NCI-H187 treated with DMSO at 0.1 percent for 48 hours (cell line): ENCODE measurements at places on chromosomes 2 and 18.

DNA sequence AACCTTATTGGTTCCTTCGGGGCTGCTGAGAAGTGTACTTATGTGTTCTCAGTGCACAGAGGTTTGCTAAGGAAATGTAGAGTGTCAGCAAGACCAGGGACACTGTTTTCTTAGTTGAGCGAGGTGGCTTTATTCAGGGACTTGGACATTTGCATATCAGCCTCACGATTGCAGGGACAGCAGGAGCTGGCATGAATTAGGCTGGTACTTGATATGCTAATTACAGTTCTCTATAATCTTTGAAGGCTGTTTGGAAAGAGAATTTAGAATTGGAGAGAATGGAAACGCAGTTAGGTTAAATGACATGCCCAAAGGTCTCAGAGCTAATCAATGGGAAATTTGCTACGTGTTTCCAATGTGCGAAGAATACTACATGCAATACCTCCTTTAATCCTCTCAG lies 18.7 kb upstream of the MTCL1 start:
- no peak for DNase-seq

DNA sequence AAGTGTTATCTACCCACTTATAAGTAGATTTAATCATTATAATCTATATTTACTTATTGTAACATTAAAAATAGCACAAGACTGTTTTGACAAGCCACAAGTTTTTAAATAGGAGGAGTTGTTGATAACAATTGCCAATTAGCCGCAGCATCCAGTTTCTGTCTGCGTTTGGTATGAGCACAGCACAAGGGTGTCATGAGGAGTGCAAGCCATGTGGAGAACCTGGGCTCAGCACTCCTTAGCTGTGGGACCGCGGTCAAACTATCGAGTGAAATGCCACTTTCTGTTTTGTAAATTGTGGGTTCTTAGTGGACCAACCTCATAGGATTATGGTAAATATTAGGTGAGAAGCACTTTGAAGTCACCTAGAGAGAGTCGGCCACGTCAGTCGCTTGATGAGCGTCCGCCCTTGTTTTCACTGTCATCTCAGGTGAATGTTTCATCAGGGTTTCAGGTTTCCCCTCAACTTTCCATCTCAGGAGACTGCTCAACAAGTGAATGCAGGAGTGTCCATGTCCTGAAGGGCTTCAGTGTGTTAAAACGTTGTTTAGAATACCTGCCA lies 294.5 kb downstream of the ZNF407 start:
- DNase-seq, result no peak

GRCh38 chr2:112085916-112086669 lies 31.0 kb downstream of the TMEM87B start:
- DNase-seq, result no peak

GRCh38 chr2:190707726-190708125 lies 58.8 kb downstream of the NAB1 start:
- no peak for DNase-seq

- no peak for DNase-seq
These were observed 22.3 kb downstream of the RNF125 start for GRCh38 chr18:32040936-32041335.

- DNase-seq, result no peak
These were observed 138.0 kb downstream of the AGPS start for GRCh38 chr2:177530561-177530960.

- no peak for DNase-seq
These were observed 74.6 kb upstream of the DOK6 start for GRCh38 chr18:69326094-69326493.

- DNase-seq, result no peak
These were observed 21.6 kb upstream of the TTC39C start for GRCh38 chr18:23992941-23993280.

DNA sequence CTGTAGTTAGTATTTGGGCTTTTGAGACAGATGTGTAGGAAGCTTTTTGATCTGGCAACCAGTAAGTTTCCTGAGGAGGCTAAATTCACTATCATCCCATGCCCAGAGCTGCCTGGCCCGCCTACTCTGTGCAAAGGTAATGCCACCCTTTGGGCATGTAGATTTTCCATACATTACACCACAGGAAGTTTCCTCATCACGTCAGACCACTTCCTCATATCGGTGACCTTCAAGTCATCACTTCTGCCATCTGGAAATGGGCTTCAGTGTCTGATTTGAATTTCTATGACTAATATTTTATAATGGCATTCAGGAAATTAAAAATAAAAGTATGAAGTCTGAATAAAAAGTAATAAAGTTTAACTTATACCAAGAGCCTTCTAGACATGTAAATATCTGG lies 825.4 kb downstream of the DCDC2C start:
- DNase-seq, result no peak

- DNase-seq, result no peak
These were observed 44.4 kb upstream of the ATL2 start for GRCh38 chr2:38421274-38422056.

DNA sequence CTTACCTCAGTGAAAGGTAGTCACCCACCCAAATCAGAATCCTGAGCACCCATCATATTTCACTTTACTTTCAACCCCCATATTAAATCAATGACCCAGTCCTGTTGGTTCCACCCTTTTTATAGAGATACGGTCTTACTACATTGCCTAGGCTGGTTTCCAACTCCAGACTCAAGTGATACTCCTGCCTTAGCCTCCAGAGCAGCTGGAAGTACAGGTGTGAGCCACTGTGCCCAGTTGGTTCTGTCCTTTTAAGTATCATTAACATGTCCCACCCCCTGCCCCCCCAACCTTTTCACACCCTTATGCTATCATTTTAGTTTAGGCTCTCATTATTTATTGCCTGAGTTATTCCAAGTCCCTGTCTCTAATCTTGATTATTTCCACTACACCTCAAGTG lies 28.7 kb downstream of the MSH6 start:
- no peak for DNase-seq

DNA sequence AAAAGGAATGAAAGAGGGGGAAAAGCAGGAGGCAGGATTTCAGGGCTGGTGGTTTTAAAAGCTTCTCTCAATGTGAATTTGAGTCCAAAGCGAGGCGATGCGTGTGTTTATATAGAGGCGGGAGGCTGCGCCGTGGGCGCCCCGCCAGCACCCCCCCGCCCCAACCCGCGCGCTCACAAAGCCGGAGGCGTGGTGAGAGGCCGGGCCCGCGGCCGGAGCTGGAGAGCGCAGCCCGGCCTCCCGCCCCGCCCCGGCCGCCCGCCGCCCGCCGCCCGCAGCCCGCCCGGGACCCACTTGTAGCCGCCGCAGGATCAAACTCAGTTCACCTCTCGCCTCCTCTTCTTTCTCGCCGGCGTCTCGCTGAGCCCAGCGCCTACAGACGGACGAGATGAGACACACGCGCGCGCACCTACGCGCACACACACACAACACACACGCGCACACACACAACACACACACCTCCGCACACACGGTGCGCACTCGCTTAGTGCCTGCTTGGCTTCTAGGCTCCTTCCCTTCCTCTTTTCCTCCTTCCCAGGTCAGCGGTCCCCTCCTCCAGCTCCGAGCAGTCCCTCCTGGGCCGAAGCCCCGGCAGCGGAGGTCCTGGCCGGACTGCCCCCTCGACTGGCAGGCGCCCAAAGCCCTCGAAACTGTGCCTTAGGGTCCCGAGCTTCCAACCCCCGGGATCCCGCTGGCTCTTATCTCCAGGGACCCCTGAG lies 1.3 kb upstream of the CYP26B1 start:
- DNase-seq, result no peak

DNA sequence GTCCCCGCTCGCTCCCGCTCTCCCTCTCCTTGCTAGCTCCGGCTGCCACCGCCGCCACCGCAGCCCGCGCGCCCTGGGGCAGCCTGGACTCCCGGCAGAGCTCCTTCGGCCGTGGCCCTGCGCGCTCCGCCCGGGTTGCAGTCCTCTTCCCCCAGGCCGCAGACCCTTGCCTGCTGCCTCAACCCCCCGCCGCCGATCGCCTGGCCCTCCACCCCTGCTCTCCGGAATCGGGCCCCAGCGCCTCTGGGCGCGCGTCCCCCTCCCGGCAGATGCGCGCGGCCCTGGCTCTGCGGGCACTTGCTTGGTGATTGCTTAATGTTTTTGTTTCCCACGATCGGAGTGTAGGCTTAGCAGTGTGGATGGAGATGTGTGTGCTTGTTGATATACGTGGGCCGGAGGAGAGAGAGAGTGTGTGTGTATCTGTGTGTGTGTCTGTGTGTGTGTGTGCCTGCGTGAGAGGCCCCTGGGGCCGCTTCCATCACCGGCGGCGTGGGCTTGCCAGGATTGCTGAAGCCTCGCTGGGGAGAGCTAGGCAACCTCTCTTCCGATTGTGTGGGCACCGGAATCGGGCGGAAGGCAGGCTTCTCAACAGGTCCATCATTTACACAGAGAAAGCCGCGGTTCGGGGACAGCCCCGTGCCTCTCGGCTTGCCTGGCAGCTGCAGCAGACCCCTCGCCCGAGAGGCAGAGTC lies 877 bp downstream of the INHBB start:
- no peak for DNase-seq
